ENCODE measurements at places on chromosomes 5 and 9. TPM values are rescaled to one million over a fixed set of nuclear protein-coding genes. Genes with fewer than 3 reads are reported as not detected.
A peak's percentile ranks its signal among the peaks of the same experiment; 100 is the strongest.

DNA sequence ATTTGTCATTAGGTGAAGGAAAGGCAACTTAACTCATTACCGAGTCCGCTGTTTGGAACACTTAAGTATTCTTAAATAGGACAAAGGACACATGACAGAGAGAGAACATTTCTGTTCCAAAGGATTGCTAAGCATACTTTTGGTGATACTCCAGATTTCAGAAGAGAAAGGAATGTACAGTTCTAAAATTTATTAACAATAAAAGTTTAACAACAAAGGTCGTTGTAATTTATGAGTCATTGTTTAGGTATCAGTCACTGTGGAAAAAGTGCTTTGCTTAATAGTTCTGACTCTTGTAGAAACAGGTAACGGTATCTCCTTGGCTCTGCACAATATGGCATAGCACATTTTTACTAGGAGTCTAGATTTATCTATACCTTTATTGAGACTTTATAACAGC is 36.3 kb upstream of the PAM start:
- DNase-seq = no peak

The WNK2 gene
- total RNA-seq = 31.6 TPM

- peak; percentile 27 for DNase-seq
Measured at GRCh38 chr5:149917073-149917676, 27.4 kb downstream of the PDE6A start.

- DNase-seq = no peak
Measured at GRCh38 chr5:471750-472058, 28.7 kb downstream of the EXOC3 start.

DNA sequence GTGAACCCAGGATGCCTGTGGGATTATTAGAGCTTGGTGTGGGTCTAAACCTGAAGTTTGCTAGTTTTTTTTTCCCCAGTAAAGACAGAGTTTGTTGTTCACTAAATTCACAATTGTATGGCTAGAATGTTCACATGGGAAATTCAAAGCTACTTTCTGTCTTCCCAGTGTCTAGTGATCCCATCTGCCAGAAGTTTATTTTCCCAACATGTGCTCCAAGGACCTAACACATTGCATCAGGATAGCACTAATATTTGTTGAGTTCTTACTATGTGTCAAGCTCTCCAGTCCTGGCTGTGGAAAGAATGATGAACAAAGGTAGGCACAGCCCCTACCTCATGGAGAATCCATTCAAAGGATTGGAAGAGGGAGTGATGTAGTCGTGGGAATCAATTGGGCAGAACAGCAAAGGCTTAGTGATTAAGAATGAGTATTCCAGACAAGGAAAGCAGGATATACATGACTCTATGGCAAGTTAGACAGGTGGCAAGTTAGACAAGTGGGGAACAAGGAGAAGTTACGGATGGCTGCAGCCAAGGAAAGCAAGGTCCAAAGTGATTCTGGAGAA is 521.5 kb upstream of the WWC1 start:
- no peak for DNase-seq

- no peak for DNase-seq
Measured at GRCh38 chr5:111495159-111495558, 17.2 kb downstream of the STARD4 start.

DNA sequence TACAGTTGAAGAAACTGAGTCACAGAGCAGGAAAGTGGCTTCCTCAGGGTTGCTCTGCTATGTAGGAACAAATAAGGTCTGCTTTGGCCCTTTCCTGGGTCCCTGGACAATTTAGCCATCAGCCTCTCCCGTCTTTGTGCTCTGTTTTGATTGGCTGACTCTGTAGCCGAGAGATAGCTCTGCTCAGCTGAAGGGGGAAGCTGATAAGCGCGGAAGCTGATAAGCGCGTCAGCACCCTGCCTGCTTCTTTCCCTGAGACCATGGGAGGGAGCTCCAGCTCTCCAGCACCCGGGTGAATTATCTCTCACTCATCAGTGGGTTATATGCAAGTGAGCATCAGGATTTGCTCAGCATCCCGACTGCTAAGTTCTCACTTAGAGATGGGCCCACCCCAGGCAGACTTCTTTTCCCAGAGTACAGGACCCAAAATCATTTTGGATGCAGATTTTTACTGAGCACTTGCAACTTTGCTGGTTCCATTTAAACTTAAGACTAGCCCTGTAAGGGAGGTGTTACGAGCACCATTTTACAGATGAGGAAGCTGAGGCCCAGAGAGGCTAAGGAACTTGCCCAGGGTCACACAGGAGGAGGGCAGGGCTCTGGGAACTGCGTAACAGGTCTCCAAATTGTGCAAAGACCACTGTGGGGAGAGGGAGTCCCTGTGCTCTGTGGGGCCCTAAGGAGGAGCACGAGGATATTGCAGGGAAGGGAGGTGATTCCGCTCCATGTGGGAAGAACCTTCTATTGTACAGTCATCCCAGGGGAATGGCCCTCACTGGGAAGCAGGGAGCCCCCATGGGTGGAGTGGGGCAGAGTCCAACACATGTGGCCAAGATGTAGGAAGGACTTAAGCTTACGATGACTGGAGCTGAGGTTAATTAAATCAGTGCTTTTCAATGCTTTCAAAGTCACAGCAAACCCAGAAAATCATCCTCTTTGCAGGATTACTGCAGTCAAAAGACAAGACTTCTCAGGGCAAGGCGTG is 83.7 kb upstream of the ORM1 start:
- DNase-seq = peak; percentile 73

The ECSCR gene
- not detected for total RNA-seq

The DOCK8 gene
- total RNA-seq = not detected

GRCh38 chr5:72300590-72301339 is 19.3 kb downstream of the MRPS27 start:
- DNase-seq = no peak

- no peak for DNase-seq
Measured at GRCh38 chr5:122384739-122385235, 72.8 kb downstream of the SNCAIP start.

DNA sequence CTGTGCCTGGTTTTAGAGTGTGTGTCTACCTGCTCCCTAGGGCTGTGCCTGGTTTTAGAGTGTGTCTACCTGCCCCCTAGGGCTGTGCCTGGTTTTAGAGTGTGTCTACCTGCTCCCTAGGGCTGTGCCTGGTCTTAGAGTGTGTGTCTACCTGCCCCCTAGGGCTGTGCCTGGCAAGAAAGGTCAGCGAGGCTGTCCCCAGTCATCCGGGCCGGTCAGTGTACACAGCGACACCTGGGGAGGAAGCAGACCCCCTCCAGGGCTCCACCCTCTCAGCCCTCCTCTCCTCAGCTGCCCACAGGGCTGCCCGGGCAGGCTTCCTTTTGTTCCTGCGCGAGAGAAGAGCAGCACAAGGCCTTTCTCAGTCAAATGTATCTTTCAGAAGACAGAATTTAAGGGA is 4.1 kb downstream of the NRARP start:
- no peak for DNase-seq

DNA sequence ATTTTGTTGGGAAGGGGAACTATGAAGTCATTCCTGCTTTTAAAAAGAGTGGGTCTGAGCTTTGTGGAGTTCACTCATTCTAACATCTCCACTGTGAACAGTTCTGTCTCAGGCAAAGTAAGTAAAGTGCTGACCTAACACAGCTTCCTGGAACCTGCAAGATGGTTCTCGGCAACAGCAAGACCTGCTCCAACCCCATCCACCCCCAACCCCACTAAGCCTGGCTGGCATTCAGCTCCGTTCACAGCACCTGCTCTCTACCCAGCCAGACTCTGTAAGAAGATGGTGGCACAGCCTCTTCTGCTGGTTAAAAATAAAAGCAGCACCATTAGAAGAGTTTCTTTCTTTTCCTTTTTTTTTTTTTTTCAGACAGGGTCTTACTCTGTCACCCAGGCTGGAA is 42.0 kb downstream of the EPB41L4B start:
- DNase-seq = no peak

The CRB2 gene
- total RNA-seq = 91.7 TPM

GRCh38 chr5:156532921-156533320 is 206.0 kb downstream of the SGCD start:
- DNase-seq = no peak

GRCh38 chr9:92737611-92738299 is 26.9 kb downstream of the BICD2 start:
- no peak for DNase-seq

The MPDZ gene
- 50.6 TPM for total RNA-seq

GRCh38 chr9:111812337-111812736 is 17.6 kb upstream of the SHOC1 start:
- no peak for DNase-seq

The LECT2 gene
- total RNA-seq = not detected

- no peak for DNase-seq
Measured at GRCh38 chr5:138110266-138110963, 26.6 kb downstream of the WNT8A start.

DNA sequence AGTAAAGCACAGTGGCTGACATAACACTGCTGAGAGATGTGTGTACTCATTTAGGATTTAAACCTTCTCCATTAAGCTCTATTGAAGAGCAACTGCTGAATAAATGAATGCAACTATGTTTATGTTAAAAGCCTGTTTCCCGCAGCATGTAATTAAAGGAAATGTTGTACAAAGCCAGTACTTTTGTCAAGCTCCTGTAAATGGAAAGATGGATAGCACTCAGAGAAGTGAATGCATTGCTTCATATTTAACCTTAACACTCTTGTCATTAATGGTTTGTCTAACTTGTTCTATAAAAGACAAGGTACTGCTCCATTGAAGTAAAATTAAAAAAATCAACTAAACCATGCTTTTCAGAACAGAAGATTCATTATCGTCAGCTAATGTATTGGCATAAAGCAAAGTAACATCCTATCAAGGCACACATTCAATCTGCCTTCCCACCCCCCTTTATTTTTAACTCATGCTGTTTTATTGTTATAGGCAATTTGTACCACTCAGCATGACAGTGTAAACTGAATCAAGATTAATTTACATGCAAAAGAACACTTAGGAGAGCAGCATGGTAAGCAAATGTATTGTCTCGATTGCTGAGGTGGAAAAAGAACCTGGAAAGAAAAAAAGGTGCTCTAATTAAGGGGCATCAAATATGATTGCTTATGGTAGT is 240.9 kb upstream of the TBCA start:
- DNase-seq = no peak

DNA sequence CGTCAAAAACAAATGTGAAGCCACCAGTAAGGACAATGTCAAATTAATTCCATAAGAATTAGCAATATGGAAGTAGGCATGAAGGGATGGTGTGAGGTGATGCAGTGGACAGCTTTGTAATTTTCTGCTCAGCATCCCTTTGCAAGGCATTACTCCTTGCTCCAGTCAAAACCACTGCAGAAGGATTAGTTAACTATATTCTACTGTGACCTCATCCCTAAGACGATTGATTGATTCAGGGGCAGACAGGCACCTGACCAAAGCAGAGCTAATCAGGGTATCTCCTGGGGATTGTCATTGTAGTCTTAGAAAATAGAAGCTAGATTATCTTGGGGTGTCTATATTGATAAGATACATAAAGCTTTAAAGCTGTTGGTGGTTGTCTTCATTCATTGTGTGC is 98.7 kb downstream of the NMUR2 start:
- DNase-seq = no peak

DNA sequence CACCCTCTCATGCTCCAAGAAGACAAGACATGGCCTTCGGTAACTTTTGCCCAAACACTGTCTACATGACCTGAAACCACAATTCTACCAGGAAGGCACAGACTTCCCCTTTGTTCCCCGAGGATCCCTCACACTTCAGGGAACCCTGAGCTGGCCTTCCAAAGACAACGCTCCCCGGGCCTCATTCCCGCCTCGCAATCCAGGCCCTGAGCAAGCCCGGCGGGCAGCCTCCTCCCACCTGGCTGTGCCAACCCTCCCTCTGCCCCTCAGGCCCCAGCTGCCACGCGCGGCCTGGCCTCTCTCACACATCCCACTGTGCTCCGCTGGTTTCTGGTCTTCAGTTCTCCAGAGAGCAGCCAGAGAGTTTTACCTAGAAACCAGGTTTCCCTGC is 7.3 kb downstream of the QSOX2 start:
- no peak for DNase-seq

The CNTFR gene
- total RNA-seq = 29.8 TPM

DNA sequence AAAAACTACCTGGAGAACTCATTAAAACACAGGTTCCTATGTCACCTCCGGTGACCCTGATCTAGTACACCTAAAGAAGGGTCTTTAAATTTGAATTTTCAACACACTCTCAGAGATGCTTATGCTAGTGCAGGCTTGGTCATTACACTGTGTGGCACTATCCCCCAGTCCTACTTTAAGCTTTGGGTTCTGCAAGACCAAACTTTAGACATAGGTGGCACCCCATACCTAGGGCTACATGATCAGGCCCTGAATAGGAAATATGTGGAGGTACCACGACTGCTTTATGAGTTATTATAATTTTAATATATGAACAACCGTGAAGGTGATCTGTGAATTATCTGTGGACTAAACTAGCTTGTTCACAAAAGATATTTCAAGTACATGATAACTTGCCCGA is 201.3 kb upstream of the OR13F1 start:
- DNase-seq = no peak

DNA sequence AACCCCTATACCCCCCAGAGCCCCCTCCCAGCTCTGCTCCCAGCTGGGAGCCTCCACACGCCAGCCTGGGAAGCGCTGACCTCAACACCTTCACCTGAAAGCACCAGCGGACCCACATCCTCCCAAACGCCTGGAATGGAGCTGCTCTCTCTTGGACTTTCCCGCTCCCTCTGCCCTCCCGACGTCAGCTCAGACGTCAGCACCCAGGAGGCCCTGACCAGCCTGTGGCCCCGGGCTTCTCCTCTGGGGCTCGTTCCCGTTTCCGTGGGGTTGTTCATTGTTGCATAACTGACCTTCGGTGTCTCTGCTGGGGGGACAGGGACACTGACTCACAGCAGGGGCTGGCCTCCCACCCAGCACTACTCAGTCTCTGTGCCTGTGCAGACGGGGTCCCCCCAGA is 35.0 kb upstream of the SLC6A3 start:
- peak; percentile 30 for DNase-seq

The PAPPA gene
- 0.80 TPM for total RNA-seq
